ENCODE measurements at places on chromosomes 7 and 10.

DNA sequence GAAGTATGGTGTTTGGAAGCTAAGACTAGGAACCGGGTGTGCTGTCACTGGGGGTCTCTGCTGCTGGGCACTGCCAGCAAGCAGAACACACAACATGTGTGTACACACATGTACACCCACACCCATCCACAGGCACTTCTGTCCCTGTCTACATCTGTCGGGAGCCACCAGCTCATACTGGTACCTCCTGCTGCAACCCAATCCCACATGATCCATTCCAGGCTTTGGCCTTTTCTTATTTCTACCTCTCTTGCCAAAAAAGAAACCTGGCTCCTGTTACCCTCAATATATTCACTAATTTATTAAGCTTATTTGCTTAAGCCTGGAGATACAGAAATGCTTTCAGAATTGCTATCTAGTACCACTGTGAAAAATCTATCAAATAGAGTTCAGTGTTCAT lies 246.0 kb downstream of the DIP2C start:
- no peak for DNase-seq

GRCh38 chr7:79436378-79436777 lies 17.1 kb downstream of the MAGI2 start:
- DNase-seq = no peak

DNA sequence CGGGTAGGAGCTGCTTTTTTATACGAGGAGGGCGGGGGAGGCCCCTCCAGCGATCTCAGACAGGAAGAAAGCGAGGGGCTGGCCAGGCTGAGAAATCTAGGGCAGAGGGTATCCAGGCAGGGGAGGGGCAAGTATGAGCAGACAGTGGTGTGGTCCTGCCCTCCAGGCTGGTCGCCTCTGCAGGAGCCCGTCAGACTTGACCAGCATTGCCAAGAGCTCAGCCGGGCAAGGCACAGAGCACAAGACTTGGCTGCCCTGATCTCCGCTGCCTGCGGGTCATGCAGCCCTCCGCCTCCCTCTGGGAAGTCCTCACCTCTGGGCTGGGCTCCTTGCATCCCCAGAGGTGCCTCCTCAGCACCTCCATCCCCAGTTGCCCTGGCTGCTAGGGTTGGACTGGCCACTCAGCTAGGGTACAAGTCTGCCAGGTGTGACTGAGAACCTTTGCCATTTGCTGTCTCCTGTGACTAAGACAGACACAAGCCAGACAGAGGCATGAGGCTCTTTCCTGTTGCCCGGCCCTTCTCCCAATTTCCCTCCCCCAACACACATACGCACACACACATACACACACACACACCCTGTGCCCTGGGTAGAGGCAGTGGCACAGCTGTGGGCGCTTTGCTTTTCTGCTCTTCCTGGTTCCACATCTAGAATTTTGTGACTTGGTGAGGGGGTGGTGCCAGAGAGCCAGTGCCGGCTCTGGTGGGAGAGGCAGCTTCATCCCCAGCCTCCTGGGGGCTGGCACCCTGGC lies 59.1 kb upstream of the PPIF start:
- no peak for DNase-seq

GRCh38 chr7:26426096-26426495 lies 134.4 kb downstream of the SNX10 start:
- DNase-seq = no peak

DNA sequence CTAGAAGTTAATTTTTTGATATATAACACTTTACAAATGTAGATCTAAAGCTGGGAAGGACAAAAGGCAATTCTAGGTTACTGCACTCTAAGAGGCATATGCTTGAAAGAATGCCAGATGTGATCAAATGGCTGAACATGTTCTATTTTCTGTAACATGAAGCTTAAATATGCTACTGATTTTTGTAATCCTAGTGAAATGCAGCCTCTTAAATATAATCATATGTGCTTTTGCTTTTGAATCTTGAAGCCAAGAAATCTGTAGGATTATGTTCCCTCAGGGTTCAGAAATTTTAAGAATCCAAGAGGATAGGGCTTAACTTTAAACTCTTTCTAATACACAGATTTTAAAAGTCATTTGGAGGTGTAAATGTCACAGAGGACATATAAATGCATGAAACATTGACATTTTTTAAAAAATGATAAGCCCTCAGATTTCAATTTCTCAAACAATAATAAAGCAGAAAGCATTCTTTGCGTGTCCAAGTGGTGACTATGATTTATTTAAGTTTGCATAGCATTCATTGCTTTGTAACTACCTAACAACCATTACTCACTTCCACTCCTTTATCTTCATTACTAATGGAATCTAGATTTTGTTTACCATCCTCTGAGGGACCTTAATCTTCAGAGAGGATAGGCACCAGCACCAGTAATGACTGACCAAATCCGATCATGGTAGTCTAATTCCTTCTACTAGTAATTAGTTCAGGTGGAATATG lies 170.4 kb downstream of the MAGI2 start:
- DNase-seq = no peak

DNA sequence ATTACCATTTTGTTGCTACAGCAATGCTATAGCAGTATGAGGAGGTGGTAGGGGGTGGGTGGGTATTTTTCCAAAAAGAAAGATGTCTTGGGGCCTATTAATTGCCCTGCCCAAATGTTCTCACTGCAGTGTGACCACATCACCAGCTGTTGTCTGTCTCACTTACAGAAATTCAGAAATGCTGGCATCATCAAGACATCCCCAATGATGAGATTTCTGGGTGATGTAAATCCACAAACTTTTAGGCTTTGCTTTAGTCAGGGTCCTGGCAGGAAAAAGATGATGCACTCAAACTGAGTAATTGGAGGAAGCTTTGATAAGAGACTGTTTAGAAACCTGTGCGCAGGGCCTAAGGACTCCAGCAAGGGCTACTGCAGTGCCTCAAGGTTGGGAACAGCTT lies 56.2 kb upstream of the OPN4 start:
- no peak for DNase-seq

GRCh38 chr7:14691597-14692203 lies 210.9 kb downstream of the DGKB start:
- peak; percentile 51 for DNase-seq

DNA sequence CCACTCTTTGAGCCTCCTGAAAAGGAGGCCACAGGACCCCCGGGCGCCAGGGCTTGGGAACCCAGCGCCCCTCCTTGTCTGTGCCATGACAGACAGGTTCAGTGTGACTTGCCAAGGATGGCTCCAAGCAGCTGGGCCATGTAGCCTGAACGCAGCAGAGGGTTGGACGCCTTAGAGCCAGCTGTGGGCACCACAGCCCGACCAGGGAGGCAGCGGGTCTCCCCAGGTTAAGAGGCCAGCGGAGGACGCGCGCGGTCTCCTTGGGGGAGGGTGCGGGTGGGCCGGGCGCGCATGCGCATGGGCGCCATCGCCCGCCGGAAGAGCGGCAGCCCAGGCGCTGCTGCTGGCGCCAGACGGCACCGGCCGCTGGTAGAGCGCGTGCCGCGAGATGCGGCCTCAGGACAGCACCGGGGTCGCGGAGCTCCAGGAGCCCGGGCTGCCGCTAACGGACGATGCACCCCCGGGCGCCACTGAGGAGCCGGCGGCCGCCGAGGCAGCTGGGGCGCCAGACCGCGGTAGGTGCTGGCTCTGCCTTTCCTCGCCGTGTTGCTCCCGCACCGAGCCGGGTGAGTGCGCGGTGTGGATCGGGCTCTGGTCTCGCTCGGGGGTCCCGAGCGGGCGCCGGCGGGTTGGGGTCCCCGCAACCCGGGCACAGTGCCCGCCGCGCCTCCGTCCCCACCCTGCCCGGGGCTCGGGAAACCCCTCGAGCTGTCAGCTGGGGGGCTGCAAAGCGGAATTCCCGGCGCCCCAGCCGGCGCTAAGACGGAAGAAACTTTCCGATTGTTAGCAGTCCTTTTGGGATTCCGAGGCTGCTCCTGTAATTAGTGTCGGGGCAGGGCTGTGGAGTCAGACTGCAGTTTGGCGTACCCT lies at the start of gene SLC35G1:
SLC35G1 (plus strand) TSS at position 333 of the 870 bp plus-strand sequence; CDS start at position 389, 56 bp downstream.
- peak; percentile 80 for DNase-seq

DNA sequence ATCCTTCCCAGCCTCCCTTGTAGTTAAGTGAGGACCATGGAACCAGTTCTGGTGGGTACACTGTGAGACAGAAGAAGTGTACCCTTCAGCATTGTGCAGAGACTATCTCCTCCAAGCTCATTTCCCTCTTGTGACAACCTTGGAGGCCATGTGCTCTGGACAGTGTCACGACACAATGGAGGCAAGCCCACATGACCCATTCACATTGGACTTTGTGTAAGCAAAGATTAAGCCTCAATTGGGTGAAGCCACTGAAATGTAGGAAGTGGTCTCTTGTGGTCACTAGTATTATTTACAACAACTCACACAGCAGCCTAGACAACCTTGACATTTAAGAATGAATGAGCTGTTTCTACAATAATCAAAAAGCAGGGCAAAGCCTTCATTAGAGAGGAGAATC lies 124.2 kb downstream of the INHBA start:
- DNase-seq = no peak

- DNase-seq = no peak
These were observed 75.7 kb downstream of the AKR1D1 start for GRCh38 chr7:138151731-138152577.

DNA sequence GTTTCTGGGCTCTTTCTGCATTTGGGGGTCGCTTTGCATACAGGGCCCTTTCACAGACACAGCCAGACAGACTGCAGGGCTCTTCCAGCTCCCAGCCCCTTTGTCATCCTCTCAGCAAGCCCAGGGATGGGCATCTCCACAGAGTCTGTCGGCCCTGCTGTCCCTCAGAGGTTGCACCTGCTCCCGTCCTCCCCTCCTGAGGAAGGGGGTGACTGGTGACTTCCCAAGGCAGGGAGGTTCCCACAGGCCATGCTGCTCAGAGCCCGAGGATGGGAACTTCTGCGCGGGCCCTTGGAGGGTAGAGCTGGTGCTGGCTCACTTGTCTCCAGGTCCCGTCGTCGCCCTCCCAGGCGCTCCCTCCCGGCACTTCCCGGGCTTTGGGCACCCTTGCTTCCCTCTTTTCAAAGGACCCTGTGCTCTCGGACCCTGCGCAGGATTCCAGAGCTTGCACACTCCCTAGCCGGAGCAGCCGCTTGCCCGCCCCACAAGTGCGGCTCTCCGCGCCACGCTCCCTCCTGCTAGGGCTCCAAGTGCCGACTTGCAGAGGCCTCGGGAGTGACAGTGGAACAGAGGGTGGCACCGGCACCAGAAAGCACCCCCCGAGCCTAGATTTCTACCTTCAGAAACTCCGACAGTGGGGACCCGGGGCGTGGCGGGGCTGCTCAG lies 152.5 kb downstream of the PRKAG2 start:
- DNase-seq = no peak

DNA sequence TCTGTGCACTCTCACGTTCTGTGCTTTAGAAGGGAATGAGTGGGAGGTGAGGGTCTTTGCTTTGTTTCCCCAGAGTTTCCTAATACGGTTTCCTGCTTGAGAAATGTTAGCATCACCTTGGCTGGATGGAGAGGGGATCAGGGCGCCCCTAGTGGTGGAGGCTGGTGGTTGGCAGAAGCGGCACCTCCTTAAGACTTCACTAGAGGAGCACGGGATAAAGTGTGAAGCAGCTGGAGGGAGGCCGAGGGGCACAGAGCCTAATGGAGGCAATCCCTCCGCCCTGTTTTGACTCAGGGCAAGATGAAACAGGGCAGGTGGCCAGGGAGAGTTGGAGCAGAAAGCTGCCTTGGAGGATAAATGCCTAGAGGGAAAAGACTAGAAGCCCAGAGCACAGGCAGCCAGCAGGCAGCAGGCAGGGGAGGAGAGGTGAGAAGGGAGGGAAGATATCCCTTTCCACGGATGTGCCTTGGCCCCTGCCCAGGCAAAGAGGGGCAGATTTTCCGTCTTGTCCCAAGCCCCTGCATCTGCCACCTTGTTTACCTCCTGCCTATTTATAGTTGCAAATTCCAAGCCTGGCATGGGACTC lies 56.0 kb upstream of the BTRC start:
- peak; percentile 87 for DNase-seq

DNA sequence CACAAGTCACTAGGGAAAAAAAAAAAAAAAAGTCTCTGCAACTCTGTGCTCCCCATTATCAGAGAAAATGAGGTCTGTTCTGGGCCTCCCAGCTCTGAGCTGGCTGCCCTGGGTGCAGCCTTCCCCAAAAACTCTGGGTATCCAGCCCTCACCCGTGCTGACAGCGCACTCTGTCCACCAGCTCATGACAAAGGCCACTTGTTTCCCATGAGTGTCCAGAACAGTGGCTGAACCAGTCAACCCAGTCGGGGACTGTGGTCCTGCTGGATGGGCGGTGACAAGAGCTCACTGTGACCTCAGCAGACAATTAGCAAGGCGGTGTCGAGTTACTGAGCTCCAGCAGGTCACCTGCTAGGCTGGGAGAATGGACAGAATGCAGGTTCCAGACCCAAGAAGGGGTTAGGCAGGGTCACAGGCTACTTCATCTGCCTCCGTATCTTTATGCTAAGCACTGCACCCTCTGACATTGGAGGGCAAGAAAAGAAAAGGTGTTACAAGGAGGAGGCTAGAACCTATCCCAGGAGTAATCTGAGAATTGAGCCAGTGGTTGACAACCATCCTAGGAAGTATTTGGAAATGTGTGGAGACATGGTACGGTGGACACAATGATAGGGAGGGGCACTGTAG lies 37.2 kb downstream of the DLG5 start:
- peak; percentile 63 for DNase-seq

DNA sequence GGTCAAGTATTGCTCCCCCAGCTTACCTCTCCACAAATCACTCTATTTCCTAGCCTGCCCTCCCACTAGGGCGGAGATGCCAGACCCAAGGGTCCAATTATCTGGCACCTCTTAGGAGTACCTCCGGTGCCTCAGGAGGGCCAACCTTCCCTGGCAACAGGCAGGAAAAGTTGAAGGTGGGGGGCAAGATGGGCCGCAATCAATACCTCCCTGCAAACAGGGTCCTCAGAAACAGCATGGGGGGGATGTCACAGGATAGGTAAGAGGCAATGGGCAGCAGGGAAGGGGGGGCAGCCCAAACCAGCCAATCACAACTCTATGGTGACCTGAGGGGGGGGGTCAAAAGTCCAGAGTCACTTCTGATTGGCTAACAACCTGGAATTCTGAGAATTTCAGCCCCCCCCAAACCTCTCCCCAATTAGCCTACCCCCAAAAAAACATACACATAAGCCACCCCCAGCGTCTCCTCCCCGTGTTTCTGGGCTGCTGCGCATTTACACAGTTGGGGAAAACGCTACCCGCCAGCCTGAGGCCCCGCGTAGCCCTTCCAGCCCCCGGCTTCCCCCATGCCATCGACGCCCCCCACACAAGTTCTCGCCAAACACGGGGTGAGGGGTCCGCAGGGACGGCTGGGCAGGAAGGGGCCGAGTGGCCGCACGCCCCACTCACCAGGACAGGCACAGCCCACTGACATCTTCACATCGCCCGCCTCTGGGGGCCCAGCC lies 589 bp downstream of the LDB1 start:
- DNase-seq = peak; percentile 97

DNA sequence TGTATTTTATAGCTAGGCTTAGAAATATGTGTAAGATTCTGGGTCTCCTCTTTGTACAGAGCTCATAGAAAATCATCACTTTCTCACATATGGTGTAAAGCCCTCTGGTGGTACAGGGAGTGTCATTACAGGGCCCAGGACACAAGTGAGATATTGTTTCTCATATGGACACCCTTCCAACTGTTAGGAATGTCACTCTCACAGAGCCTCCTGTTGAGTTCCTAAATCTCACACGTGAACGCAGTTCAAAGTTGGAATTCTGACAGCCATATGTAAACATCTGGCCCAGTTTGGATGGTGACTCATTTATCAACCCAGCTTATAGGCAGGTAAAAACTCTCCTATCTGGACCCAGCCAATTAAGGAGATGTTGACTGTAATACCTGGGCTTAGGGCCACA lies 35.4 kb upstream of the ZNF107 start:
- DNase-seq = peak; percentile 76

Data from T47D (cell line).